ENCODE measurements at places on chromosomes 12 and 14.

- no peak for DNase-seq
Measured at GRCh38 chr12:89389755-89390661, 37.7 kb upstream of the DUSP6 start.

GRCh38 chr12:132359551-132359950 is 30.2 kb upstream of the GALNT9 start:
- no peak for DNase-seq

- no peak for DNase-seq
Measured at GRCh38 chr12:6697584-6698351, 2.8 kb downstream of the PIANP start.

- no peak for DNase-seq
Measured at GRCh38 chr14:102295270-102295669, 9.7 kb downstream of the MOK start.

GRCh38 chr12:1747609-1748008 is 56.7 kb downstream of the ADIPOR2 start:
- no peak for DNase-seq

Data from Panc1 (cell line).